Muscle of back (tissue), 13 donors: ENCODE measurements at places on chromosomes 12 and 14.

DNA sequence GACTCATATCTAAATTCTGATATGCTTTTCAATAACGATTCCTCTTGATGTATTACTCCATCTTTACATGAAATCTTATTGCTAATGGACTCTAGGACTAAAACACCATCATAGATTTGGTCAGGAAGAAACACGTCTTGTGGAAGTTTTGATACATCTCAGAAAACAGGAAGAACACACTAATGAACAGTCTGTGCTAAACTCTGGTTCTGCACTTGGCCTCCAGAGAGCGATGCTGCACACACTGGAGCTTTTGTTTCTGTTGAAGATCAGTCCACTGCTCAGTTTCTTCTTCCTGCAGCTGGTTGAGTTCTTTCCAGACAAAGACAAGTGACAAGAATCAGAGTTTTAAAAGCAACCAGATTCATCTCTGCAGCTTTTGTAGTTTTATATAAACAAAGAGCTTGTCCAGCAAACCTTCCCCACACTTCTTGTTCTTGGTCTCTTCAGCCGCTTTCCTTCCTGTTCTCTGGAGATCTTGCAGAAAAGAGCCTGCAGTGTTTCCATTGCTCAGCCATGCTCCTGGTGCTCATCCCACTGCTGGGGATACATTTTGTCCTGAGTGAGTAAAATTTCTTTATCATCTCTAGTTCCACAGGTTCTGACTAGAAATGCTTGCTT is 229.1 kb upstream of the OR4E1 start:
- no peak for DNase-seq

GRCh38 chr12:1534748-1535147 is 59.6 kb downstream of the FBXL14 start:
- DNase-seq, result no peak

DNA sequence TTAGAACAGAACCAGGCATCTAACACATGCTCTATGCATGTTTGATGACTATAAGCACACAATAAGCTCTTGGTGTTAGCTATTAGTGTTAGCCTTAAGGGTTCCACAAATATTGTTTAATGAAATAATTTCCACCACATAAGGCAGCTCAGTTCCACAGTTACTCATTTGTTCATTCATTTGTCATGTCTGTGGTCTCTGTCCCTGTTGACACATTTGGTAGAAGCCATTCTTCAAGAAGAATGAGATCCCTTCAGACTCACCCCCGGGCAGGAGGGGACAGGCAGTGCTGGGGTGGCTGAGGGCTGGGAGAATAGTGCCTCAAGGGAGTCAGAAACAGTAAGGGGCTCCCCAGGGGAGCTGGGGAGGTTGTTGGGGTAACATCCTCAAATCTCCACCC is 3.7 kb upstream of the FAIM2 start:
- DNase-seq, result no peak

DNA sequence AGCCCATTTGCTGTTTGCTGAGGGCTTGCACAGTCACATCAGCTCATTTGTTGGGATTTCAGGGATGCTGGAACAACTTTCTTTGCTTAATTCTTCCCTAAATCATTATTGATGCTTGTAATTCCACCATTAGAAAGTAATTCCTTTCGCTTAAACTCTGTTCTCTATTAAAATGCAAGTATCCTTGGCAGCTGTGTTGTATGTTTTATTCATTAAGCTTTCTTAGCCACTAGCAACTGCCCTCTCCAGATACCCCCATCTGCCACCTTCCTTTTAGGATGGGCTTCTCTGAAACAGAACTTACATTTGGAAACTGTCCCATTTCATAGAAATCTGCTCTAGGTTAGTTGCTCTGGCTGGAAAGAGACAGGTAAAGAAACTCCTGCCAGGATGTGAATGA is 43.7 kb downstream of the ADCK1 start:
- DNase-seq, result no peak

- peak; percentile 81 for DNase-seq
These were observed 65.4 kb downstream of the ZFP36L1 start for GRCh38 chr14:68727315-68728047.

DNA sequence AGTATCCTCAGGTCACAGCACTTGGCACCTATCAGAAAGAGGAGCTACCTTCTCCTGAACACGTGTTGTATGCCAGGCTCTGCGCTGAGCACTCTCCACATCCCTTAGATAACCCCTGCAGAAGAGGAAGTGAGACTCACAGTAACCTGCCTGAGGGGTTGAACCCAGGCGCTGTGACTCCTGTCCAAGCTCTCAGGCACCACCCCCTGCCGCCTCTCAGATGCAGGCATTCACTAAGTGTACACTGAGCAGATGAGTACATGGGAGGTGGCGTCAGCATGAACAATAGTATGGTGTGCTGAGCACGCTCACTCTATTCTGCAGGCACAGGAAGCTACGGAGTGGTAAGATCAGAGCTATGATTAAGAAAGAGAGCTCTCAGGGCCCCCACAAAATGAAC is 21.0 kb upstream of the RIC8B start:
- DNase-seq, result no peak

DNA sequence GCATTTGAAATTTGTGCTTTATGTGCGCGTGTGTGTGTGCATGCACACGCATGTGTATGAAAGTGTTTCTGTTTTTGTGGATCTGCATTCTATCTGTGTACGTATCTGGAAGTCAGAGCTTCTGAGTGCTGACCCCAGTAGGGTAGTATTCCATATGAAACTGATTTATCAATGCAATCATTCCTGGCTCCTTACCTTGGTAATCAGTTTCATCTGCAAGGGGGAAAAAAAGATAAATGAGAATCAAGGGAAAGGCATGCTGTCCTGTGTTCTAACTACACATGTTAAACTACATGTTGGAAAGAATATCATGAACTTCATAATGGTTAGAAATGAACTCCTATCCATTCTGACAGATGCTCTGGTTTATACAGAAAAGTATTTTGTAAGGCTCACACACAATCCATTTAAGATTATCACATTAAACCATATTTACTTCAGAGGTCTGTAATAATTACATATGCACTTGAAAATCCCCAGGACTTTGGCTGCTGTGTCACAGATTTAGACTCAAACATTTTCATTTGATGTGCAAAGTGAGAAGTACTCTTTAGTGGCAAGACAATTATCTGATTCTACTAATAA is 276.1 kb upstream of the LMO3 start:
- no peak for DNase-seq

- DNase-seq, result no peak
These were observed 240.3 kb downstream of the MSRB3 start for GRCh38 chr12:65518771-65519170.

GRCh38 chr12:63895841-63896240 is 51.3 kb downstream of the SRGAP1 start:
- no peak for DNase-seq

DNA sequence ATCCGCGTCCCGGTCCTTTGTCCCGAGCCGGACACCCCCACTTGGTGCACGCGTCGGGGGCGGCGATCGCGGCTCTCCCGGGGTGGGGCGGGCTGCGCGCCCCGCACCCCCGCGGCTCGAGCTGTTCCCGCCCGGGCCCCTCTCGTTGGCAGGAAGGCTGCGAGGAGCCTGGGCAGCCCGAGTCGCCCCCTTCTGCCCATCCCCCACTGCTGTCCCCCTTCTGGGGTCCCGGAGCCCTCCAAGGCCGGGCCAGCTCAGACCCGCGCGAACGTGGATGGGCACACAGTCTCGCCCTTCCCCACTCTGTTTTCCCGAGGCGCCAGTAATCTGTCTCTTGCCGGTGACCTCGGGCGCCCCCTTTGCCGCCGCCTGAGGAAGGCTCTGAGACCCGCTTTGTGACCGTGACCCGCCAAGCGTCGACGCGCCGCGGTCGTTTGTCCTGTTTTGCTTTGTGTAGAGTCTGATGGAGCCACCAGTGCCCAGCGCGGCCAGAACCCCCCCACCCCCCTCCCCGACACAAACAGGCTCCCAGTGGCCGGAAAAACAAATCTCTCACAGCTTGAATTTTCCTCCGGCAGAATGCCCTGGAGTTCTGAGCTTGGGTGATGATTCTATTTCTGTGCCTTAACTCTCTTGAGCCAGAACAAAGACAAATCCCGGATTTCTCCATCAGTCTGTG is 610 bp downstream of the C14orf132 start:
- DNase-seq, result no peak

- no peak for DNase-seq
These were observed 13.9 kb upstream of the KRR1 start for GRCh38 chr12:75525263-75525662.

DNA sequence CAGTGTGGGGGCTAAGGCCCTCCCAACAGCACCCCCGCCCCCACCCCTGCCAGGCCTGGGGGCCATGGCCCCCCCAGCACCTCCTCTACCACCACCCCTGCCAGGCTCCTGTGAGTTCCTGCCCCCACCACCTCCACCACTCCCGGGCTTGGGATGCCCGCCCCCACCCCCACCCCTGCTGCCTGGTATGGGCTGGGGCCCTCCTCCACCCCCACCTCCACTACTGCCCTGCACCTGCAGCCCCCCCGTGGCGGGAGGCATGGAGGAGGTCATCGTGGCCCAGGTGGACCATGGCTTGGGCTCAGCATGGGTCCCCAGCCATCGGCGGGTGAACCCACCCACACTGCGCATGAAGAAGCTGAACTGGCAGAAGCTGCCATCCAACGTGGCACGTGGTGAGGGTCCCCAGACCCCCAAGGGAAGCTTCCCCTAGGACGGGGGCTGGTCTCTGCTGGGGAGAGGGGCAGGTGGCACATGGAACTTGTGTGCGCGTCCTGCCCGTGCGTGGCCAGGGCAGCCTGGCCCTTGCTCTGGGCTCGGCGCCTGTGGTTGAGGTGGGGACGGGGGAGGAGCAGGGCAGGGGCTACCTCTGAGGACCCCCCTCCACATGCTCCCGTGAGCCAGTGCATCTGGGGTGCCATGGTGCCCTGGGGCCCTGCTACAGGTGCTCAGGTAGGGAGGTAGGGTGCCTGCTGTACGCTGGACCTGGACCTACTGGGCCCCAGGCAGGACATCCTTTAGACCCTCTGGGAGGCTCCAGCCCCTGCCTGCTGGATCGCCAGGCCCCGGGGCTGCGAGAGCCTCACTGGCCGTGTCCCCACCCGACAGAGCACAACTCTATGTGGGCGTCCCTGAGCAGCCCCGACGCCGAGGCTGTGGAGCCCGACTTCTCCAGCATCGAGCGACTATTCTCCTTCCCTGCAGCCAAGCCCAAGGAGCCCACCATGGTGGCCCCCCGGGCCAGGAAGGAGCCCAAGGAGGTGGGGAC is 16.1 kb upstream of the ADSS1 start:
- no peak for DNase-seq

- DNase-seq, result peak; percentile 34
These were observed 7.4 kb upstream of the SLC25A29 start for GRCh38 chr14:100313464-100314230.

GRCh38 chr14:103997391-103997790 is 55.1 kb upstream of the RD3L start:
- DNase-seq, result no peak

DNA sequence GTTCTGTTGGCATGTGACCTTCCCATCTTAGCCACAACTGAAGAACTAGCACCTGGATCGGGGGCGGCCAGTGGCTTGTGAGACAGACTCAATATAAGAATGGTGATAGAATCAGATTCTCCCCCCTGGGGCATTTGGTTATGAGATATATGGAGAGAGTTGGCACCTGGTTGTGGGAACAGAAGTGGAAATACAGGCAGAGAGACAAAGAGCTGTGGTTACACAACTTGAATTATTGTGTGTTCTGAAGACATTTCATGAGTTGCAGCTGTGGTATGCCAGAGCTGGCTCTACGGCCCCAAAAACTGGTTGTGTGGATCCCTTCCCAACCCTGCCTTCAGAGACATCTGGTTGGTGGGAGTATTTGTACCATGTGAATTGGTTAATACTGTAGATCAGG is 2.9 kb upstream of the MSRB3 start:
- DNase-seq, result no peak

GRCh38 chr14:24058951-24059475 is 7.2 kb downstream of the CARMIL3 start:
- no peak for DNase-seq

DNA sequence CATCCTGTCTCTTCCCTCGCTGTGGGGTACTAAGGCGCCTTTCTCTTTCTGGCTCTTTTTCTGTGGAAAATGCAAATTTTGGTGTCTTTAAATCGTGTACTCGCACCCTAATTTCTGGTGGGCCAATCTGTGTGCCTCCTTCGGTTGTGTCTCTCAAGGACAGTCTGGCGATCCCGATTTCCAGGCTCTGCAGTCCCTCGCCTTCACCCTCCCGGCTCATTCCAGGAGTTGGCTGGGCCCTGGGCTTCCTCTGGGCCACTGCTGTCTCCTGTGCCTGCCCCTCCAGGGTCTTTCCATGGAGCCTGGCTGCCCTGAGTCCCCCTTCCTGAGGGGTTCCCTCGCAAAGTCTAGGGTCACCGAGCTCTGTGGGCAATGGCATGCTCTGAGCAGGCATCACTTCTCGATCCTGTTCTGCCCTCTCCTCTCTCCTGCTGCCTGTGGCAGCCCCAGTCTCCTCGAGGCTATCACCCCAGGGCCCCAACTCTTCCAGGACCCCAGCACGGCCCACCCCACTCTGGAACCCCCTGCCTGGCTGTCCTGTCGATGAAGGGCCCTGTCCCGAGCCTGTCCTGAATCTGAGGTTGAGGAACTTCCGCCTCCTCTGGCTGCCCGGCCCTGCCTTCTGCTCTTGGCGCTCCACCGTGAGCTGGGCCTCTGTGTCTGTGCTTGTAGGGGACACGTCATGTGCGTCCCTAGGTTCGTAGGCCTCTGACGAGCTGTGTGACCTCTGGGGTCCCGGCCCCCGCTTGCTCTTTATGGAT is 24.1 kb downstream of the AHNAK2 start:
- no peak for DNase-seq

GRCh38 chr14:102853648-102854047 is 68.8 kb upstream of the AMN start:
- DNase-seq, result no peak

DNA sequence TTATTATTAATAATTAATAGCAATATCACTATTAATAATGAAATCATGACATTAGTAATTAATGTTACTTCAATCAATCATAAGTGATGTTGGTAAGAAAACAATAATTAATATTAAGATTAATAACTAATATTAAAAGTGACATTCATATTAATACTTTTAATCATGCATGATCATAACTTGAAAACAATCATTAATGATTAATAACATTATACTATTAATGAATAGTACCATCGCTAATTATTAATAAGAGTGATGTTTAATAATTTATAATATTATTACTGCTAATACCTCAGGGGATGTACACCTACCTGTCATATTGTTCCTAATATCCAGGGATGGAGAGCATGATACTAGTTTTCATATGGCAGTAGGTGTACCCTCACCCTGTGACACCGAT is 10.0 kb upstream of the CLEC6A start:
- DNase-seq, result no peak

- DNase-seq, result peak; percentile 59
These were observed 75.3 kb upstream of the OR4E1 start for GRCh38 chr14:21748869-21749303.

- no peak for DNase-seq
These were observed 137.8 kb downstream of the SLC15A4 start for GRCh38 chr12:128685903-128686475.
